ENCODE measurements at places on chromosomes 7 and 10.

DNA sequence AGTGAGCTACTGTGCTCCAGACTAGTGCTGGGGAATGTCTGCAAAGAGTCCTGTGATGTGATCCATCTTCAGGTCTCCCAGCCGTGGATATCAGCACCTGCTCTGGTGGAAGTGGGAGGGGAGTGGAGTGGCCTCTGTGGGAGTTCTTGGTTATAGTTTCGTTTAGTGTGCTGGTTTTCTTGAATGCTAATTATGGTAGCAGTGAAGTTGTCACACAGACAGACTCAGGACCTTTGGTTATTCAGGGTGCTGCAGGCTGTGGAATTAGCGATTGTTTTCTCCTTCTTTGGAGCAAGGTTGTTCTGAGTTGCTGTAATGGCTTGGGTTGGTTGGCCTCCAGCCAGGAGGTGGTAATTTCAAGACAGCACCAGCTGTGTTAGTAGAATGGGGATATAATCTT, 132.7 kb upstream of the HGF start:
- DNase-seq = no peak

- no peak for DNase-seq
Observed at GRCh38 chr7:123714296-123715080, 34.3 kb downstream of the WASL start.

GRCh38 chr7:159115601-159116501, 28.8 kb downstream of the VIPR2 start:
- no peak for DNase-seq

DNA sequence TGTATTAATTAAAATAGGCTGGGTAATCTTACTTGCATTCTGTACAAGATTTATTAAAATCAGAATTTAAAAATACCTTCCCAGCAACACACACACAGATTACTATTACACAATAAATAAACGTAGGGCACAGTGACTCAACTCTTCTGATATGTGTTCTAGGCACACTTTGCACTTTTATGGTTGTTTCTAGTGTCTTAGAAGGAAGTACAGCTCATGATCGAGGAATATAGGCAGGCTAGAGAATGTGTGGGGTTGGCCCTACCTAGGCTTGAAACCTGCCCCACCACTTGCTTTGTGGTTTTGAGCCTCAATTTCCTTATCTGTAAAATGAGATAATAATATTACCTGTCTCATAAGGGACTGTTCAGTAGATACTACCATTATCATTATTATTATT, 30.5 kb downstream of the ARMC3 start:
- DNase-seq = no peak

DNA sequence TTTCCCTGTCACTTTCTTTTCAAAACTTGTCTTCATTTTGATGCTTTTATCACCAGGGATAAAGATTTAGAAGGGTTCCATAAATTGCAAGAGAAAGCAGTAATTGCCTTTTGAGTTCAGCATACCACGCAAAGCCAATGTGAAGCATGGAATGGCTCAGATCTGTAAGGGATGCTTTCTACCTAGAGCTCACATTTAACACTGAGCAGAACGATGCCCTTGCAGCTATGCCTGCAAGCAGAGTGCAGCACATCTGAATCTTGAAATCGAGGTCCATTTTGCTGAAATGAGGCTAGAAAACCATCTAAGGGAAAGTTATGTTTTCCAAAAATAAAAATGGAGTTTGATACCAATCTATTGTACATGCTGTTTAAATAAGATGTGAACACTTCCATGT, 171.2 kb upstream of the CELF2 start:
- no peak for DNase-seq

DNA sequence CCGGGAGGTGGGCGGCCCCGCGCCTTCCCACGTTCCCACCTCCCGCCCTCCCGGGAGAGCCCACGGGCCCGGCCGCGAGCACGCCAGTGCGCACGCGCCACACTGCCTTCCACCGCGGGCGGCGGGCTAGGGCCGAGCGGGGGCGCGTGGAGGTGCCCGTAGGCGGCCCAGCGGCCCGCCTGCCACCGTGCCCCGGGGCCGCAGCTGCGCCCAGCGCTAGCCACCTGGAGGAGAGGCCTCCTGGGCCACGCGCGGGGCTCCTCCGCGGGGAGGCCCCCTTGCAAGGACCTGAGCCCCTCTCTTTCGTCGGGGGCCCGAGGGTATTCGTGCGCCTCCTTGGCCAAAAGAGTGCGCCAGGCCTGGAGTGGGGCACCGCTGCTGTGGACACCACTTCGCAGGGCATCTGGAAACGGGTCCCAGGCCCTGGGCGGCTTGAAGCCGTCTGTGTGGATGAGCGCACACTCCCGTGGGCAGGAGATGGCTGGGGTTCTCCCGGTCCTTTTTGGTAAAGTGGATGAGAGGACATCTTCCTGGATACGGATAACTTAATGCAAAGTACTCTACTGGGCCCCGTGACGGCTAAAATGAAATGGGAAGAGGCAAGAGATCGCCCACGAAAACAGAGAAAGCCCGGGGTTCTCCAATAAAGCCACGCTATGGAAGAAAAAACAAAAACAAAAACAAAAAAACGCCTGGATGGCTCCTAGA, 9.0 kb upstream of the EBF3 start:
- no peak for DNase-seq

- no peak for DNase-seq
Observed at GRCh38 chr10:60708666-60709065, 69.6 kb upstream of the CDK1 start.

DNA sequence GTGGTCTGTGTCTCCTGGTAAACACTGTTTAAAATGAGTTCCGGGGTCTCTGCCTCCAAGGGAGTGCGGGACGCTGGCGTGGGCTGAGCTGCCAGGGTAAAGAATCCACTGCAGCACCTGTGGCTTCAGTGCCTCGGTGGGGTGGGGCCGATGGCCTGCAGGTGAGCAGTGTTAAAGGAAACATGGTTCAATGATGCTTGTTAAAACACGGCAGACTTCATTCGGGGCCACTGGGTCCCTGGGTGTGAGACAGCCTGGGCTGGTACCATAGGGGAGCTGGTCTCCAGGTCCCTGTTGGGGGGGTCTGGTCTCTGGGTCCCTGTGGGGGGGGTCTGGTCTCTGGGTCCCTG, 24.9 kb upstream of the KNDC1 start:
- no peak for DNase-seq

GRCh38 chr10:64506963-64507362, 985.8 kb downstream of the REEP3 start:
- no peak for DNase-seq

DNA sequence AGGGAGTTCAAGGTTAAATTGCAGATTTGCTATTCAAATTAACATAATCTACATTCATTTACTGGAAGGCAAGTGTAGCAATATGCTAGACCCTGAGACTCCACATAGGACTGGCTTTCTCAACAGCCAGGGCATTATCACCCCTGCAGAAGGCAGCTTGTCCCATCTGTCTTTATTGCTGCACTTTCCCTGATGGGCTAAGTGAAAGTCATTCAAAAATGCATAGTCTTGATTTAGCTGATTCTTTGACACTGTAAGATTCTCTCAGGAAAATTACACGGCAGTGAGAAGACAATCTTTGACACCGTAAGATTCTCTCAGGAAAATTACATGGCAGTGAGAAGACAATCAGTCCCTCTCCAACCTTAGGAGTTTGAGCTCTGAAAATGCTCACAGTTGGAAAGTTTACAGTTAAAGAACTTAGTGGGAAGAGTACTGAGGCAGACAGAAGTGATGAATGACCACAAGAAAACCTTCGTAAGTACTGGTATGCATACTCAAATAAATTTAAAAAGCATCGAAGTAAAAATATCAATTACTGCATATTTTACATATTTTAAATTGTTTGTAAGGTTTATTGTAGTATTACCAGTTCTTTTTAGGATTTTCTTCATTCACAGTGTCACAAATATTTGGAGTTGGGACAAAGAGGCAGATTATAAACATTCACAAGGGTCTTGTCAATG, 88.9 kb downstream of the RAPGEF5 start:
- DNase-seq = no peak

- no peak for DNase-seq
Observed at GRCh38 chr10:108375691-108376090, 1211.2 kb upstream of the SORCS1 start.

GRCh38 chr10:43264344-43264964, 2.4 kb downstream of the RASGEF1A start:
- no peak for DNase-seq

GRCh38 chr7:24665564-24666294, 91.5 kb downstream of the GSDME start:
- no peak for DNase-seq

- DNase-seq = no peak
Observed at GRCh38 chr7:29099896-29100847, 46.2 kb downstream of the CPVL start.

DNA sequence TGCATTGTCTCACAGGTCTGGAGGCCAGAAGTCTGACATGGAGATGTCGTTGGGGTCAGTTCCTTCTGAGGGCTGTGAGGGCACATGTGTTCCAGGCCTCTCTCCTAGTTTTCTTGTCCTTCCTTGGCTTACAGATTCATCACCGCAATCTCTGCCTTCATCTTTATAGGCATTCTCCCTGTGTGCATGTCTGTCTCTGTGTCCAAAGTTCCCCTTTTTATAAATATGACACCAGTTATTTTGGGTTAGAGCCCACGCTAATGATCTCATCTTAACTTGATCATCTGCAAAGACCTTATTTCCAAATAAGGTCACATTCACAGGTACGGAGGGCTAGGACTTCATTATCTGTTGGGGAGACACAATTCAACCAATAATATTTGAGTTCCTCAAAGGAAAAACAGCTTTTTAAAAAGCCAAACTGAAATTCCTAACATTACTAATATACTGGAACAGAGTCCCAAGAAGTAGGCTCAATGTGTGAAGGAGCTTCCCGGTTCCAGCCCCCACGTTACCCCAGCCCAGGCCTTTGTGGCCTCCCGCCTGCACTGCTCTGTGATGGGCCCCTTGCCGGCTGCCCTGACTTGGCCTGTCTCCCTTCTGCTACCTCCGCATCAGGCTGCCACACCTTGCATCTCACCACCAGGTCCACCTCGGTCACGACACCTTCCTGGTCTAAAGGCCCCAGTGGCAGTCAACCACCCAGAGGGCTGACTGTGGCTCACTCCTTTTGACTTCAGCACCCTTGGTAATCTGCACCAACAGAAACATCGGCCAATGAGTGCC, 142.7 kb downstream of the KCNMA1 start:
- DNase-seq = no peak

- no peak for DNase-seq
Observed at GRCh38 chr10:97096261-97097083, 89.3 kb downstream of the SLIT1 start.

DNA sequence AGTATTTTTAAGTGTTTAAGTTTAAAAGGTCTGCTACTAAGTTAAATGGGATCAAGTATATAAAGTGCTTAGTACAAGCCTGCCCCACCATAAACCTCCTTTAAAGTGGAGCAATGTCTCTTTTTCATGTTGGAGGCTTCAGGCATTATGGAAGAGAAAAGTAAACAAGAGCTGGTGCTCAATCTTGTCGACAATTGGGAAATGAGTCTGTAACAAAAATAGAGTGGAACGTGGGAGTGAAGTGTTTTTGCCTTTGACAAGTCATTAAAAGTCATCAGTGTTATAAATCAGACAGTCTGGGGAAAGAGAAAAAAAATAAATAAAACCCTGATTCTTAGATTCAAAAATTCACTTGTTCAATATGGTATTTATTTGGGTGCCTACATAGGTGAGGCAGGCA, 44.7 kb downstream of the DNAJC12 start:
- no peak for DNase-seq

DNA sequence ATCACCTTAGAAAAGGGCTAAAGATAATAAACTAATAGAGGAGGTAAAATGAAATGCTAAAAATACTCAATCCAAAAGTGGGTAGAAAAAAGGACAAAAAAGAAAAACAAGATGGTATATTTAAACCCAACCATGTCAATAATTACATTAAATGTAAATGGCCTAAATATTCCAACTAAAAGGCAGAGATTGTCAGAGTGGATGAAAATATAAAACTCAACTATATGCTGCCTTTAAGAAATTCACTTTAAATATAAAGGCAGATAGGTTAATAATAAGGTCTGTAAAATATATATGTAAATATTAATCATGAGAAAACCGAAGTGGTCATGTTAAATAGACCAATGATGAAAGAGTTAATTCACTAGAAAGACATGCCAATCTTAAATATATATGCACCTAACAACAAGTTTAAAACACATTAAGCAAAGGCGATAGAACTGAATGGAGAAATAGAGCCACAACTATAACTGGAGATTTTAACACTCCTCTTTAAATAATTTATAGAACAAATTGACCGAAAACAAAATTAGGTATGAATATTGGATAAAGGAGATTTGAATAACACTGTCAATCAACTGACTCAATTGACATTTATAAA, 159.4 kb downstream of the PLPP4 start:
- no peak for DNase-seq

DNA sequence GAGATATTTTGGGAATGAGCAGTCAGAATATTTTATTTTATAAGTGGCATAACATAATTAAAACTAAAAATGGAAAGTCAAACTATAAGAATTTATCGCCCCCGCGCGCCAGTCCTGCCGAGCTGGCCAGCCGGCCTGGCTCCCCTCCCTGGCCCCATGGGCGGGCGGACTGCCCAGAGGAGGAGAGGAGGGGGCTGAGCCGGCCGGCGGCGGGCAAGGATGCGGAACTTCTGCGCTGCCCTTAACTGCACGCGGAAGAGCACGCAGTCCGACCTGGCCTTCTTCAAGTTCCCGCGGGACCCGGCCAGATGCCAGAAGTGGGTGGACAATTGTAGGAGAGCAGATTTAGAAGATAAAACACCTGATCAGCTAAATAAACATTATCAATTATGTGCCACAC, 96.8 kb downstream of the DKK1 start:
- no peak for DNase-seq

- DNase-seq = no peak
Observed at GRCh38 chr10:90888387-90888786, 16.6 kb downstream of the RPP30 start.

- no peak for DNase-seq
Observed at GRCh38 chr7:29424295-29424983, 139.2 kb upstream of the PRR15 start.

DNA sequence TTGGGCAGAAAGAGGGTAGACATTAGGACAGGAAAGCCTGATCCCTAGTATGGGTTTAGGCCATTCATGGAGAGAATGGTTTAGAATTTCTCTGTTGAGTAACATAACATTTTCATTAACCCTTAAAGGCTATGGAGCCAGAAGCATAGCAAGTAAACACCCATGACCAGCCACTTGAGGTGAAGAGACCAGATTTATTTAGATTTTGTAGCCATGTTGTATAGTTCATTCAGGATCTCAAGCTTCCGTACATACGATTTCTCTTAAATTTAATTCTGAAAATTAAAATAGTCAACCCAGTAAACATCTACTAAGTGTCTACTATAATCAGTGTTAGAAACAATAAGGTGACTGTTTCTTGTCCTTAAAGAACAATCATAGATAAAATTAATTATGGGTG, 51.5 kb downstream of the CPED1 start:
- DNase-seq = no peak
